ENCODE measurements at places on chromosomes 4 and X. TPM values are rescaled to one million over a fixed set of nuclear protein-coding genes. Genes with fewer than 3 reads are reported as not detected.

- no peak within 1 kb of the TSS for H3K4me3 ChIP-seq
- no peaks in the 10 kb centered on the region for H3K36me3 ChIP-seq
- no peak within 1 kb of the TSS for H3K27ac ChIP-seq
- no peak for DNase-seq
- H3K4me1 ChIP-seq = no peaks in the 10 kb centered on the region
Observed at GRCh38 chr4:164753873-164754488, at the start of gene SMIM31. Gene SMIM31, plus strand, starts transcription at chr4:164754131. Its CDS starts 16,313 bp downstream, at chr4:164770444.

CT45A3 gene
- polyA plus RNA-seq = not detected

GRCh38 chr4:41880022-41880837, 55.0 kb upstream of the TMEM33 start:
- H3K4me1 ChIP-seq = peaks cover 40% of the 10 kb centered on the region
- H3K27ac ChIP-seq = no peak overlapping the region
- no peak overlapping the region for H3K4me3 ChIP-seq
- peaks cover 95% of the 10 kb centered on the region for H3K27me3 ChIP-seq
- no peaks in the 10 kb centered on the region for H3K36me3 ChIP-seq
- no peak for DNase-seq

DNA sequence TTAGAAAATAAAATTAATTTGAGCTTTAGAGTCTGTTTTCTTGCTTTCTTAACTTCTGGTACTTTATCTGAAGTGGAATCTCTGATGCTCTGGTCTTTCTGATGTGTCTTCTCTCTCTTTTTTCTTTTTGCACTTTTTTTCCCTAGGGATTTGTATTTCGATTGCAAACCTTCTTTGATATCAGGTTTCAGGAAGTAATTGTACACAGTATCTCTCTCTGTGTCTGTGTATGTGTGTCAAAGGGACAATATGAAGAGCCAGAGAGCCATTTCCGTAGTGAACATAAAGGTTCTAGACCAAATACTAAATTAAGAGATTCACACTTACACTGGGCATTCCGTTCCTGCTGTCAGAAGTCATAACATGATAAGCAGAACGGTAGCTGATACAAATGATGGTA, 325.0 kb downstream of the PCDH7 start:
- DNase-seq = no peak
- H3K4me3 ChIP-seq = no peak overlapping the region
- no peaks in the 10 kb centered on the region for H3K4me1 ChIP-seq
- no peaks in the 10 kb centered on the region for H3K27me3 ChIP-seq
- no peaks in the 10 kb centered on the region for H3K36me3 ChIP-seq
- H3K27ac ChIP-seq = no peak overlapping the region

- H3K27me3 ChIP-seq = no peaks in the 10 kb centered on the region
- DNase-seq = no peak
- H3K27ac ChIP-seq = no peak overlapping the region
- no peak overlapping the region for H3K4me3 ChIP-seq
- H3K4me1 ChIP-seq = no peaks in the 10 kb centered on the region
- H3K36me3 ChIP-seq = no peaks in the 10 kb centered on the region
Observed at GRCh38 chr4:127870688-127871087, 10.0 kb upstream of the PLK4 start.

GLRA2 gene
- polyA plus RNA-seq = 49.6 TPM

- H3K4me3 ChIP-seq = no peak overlapping the region
- no peaks in the 10 kb centered on the region for H3K27me3 ChIP-seq
- no peaks in the 10 kb centered on the region for H3K36me3 ChIP-seq
- DNase-seq = no peak
- H3K27ac ChIP-seq = no peak overlapping the region
Observed at GRCh38 chr4:5134620-5135019, 83.3 kb downstream of the STK32B start.

DNA sequence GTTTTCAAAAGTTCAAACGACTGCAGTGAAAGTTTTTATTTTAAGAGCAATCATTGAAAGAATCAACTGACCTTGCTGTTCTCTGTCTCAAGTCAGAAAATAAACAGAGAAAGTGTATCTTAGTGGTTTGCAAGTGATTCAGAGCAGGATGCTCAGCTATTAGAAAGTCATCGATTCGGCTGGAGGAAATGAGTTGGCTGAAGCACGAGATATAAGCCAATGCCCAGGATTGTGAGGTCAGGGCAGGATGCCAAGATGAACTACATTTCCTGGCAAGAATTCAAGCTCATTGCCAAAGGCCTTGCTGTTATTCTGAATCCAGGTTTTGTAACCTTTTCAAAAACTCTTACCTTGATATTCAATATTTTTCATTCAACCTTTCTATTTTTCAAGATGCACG, 541.4 kb upstream of the BOD1L1 start:
- H3K4me1 ChIP-seq = no peaks in the 10 kb centered on the region
- H3K4me3 ChIP-seq = no peak overlapping the region
- no peaks in the 10 kb centered on the region for H3K36me3 ChIP-seq
- H3K27ac ChIP-seq = no peak overlapping the region
- DNase-seq = no peak

- no peak overlapping the region for H3K4me3 ChIP-seq
- DNase-seq = no peak
- H3K4me1 ChIP-seq = peaks cover 11% of the 10 kb centered on the region
Observed at GRCh38 chr4:77021614-77022089, 54.1 kb downstream of the CCNI start.

DNA sequence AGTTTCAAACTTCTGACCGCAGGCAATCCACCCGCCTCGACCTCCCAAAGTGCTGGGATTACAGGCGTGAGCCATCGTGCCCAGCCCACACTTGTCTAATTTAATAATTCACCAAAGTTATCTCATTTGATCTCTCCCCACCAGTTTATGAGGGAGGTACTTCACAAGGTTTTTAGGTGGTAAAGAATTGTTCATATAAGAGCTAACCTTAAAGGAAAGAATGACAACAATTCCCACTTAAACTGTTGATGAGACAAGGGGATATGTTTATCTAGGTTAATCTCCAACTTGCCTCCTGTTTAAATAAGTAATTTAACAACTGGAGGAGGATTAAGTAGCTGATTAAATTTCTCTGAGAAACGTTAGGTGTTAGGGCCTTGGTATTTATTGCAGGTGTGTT, 117.6 kb upstream of the CBLL2 start:
- no peaks in the 10 kb centered on the region for H3K36me3 ChIP-seq
- no peak overlapping the region for H3K4me3 ChIP-seq

GRCh38 chr4:1489639-1489995, 83.4 kb upstream of the NKX1-1 start:
- H3K4me1 ChIP-seq = peaks cover 37% of the 10 kb centered on the region
- peaks cover 18% of the 10 kb centered on the region for H3K27me3 ChIP-seq
- H3K27ac ChIP-seq = no peak overlapping the region
- no peak for DNase-seq
- no peak overlapping the region for H3K4me3 ChIP-seq

DNA sequence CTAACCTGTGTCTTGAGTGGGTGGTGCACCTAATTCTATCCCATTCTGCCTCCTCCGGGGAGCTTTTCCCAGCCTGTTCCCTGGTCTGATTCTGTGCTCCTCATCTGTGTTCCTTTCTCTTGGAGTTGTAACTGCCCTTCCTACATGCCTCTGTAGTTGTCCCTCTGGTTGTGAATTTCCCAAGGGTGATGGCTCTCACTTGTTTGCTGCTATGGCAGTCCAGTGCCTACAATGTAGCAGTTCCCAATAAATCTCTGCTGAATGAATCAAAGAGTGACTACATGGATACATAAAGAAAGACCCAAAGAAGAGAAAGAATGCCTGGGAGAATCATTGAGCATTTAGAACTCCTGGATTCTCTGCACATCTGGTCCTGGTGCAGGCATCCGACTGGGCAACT, 141.6 kb downstream of the HS3ST1 start:
- H3K36me3 ChIP-seq = no peaks in the 10 kb centered on the region
- no peak for DNase-seq
- H3K4me1 ChIP-seq = no peaks in the 10 kb centered on the region
- no peaks in the 10 kb centered on the region for H3K27me3 ChIP-seq

SSX1 gene
- polyA plus RNA-seq = not detected

GRCh38 chrX:119041175-119041574, 31.6 kb upstream of the CT47C1 start:
- no peak overlapping the region for H3K27ac ChIP-seq
- H3K4me1 ChIP-seq = no peaks in the 10 kb centered on the region
- no peaks in the 10 kb centered on the region for H3K36me3 ChIP-seq
- no peak overlapping the region for H3K4me3 ChIP-seq
- DNase-seq = no peak

MUC7 gene
- polyA plus RNA-seq = not detected

- H3K36me3 ChIP-seq = no peaks in the 10 kb centered on the region
- H3K4me3 ChIP-seq = no peak overlapping the region
- H3K27me3 ChIP-seq = no peaks in the 10 kb centered on the region
Observed at GRCh38 chrX:77223046-77223445, 224.1 kb upstream of the FGF16 start.

ODAM gene
- not detected for polyA plus RNA-seq

HS3ST1 gene
- polyA plus RNA-seq = 8.7 TPM

- H3K4me1 ChIP-seq = no peaks in the 10 kb centered on the region
- no peak overlapping the region for H3K27ac ChIP-seq
- H3K27me3 ChIP-seq = no peaks in the 10 kb centered on the region
- DNase-seq = peak; percentile 81
Observed at GRCh38 chr4:16677001-16677944, 221.2 kb downstream of the LDB2 start.

DNA sequence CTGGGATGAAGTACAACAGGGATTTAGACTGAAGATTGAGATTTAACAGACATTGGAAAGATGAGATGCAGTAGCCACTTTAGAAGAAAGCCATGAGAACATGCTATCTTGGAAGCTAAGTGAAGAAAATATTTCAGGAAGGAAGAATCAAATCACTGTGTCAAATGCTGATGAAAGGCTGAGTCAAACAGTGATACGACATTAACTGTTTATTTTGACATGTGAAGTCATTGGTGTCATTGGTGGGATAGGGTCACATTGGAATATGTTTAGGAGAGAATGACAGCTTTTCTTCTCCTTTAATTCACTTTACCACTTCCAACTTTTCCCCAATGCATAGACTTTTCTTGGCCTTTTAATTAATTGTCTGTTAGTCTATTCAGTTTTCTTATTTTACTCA, 653.0 kb upstream of the BOD1L1 start:
- H3K27ac ChIP-seq = no peak overlapping the region
- H3K4me1 ChIP-seq = no peaks in the 10 kb centered on the region
- no peaks in the 10 kb centered on the region for H3K27me3 ChIP-seq
- H3K4me3 ChIP-seq = no peak overlapping the region
- DNase-seq = no peak
- H3K36me3 ChIP-seq = no peaks in the 10 kb centered on the region

- H3K27me3 ChIP-seq = no peaks in the 10 kb centered on the region
- H3K27ac ChIP-seq = no peak overlapping the region
- no peak overlapping the region for H3K4me3 ChIP-seq
Observed at GRCh38 chrX:124829930-124830329, 483.6 kb downstream of the SH2D1A start.

CLDN22 gene
- 1.6 TPM for polyA plus RNA-seq

- H3K4me1 ChIP-seq = no peaks in the 10 kb centered on the region
- H3K36me3 ChIP-seq = peaks cover 2% of the 10 kb centered on the region
- no peak overlapping the region for H3K4me3 ChIP-seq
- DNase-seq = no peak
- H3K27ac ChIP-seq = no peak overlapping the region
Observed at GRCh38 chr4:110163327-110164069, 34.9 kb downstream of the ELOVL6 start.

DNA sequence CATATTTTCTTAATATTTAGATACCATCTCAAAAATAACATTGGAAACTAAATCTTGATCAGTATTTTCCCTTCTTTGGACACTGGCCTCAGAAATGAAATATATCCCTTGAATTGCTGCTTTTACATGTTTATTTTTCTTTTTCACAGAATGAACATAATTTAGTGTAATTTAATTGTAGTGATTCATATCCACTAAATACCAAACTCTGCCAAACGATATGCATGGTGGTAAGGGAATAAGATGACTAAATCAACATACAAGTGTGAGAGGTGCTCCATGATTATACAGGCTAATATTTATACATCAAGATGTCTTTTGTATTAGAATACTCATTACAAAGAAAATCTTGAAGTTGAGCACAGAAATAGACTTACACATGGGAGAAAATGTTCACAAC, 216.8 kb upstream of the PACRGL start:
- no peaks in the 10 kb centered on the region for H3K36me3 ChIP-seq
- H3K4me1 ChIP-seq = no peaks in the 10 kb centered on the region
- no peak overlapping the region for H3K27ac ChIP-seq
- no peak overlapping the region for H3K4me3 ChIP-seq

GRCh38 chr4:43275779-43276178, 383.3 kb downstream of the GRXCR1 start:
- no peak for DNase-seq
- H3K4me3 ChIP-seq = no peak overlapping the region
- no peaks in the 10 kb centered on the region for H3K27me3 ChIP-seq

VSIG4 gene
- polyA plus RNA-seq = 21.6 TPM

- H3K36me3 ChIP-seq = no peaks in the 10 kb centered on the region
- no peaks in the 10 kb centered on the region for H3K4me1 ChIP-seq
- H3K27me3 ChIP-seq = no peaks in the 10 kb centered on the region
- H3K4me3 ChIP-seq = no peak overlapping the region
- no peak overlapping the region for H3K27ac ChIP-seq
- DNase-seq = no peak
Observed at GRCh38 chr4:41324861-41325260, 68.1 kb downstream of the UCHL1 start.

MAGEA2B gene
- polyA plus RNA-seq = not detected

PNMA6F gene
- polyA plus RNA-seq = 8.9 TPM

GRCh38 chr4:158767451-158767850, 1.4 kb upstream of the FNIP2 start:
- H3K27me3 ChIP-seq = no peaks in the 10 kb centered on the region
- no peaks in the 10 kb centered on the region for H3K36me3 ChIP-seq
- DNase-seq = no peak
- no peaks in the 10 kb centered on the region for H3K4me1 ChIP-seq

GRCh38 chr4:89006307-89006706, 50.7 kb downstream of the FAM13A start:
- DNase-seq = no peak
- no peak overlapping the region for H3K27ac ChIP-seq
- no peaks in the 10 kb centered on the region for H3K4me1 ChIP-seq
- no peaks in the 10 kb centered on the region for H3K36me3 ChIP-seq
- no peak overlapping the region for H3K4me3 ChIP-seq
- H3K27me3 ChIP-seq = no peaks in the 10 kb centered on the region

DNA sequence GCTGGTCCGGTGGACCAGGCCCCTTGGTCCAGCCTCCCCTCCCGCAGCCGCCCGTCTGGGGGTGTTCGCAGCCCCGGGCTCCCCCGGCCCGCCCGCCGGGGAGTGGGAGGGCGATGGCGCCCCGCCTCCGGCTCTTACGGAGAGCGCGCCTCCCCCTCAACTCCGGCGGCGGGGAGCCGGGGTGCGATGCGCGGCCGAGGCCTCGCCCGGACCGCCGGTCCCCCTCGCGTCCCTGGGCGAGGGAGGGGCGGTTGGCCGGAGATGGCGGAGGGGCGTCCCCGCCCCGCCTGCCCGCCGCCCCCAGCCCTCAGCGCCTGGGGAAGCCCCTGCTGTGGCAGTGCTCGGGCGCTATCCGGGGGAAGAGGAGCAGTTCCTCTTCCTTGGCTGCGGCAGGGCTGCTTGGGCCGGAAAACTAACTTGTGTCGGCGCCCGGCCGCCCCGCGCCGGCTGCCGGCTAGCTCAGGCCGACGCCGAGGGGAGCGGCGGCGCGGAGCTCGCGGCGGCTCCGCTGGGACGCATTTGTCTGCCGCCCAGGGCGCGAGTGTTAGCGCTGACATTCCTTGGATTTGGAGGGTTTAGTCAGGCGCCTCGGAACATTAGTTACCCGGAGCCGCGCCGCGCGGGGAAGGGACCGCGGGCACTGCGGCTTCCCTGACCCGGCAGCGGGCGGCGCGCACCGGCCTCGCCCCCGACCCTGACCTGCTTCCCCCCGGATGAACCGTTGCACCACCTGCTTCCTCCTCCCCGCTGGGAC, 994 bp downstream of the GALNT7 start:
- no peaks in the 10 kb centered on the region for H3K27me3 ChIP-seq
- H3K4me3 ChIP-seq = peak overlapping the region; percentile 69
- H3K4me1 ChIP-seq = peaks cover 5% of the 10 kb centered on the region
- H3K27ac ChIP-seq = peak overlapping the region; percentile 76

TKTL2 gene
- 0.39 TPM for polyA plus RNA-seq

OFD1 gene
- polyA plus RNA-seq = 28.8 TPM
